ENCODE measurements at places on chromosomes 1 and 21.

- DNase-seq, result no peak
Measured at GRCh38 chr1:28159680-28160079, 16.8 kb downstream of the PTAFR start.

- no peak for DNase-seq
Measured at GRCh38 chr1:214967865-214968575, 114.5 kb upstream of the KCNK2 start.

DNA sequence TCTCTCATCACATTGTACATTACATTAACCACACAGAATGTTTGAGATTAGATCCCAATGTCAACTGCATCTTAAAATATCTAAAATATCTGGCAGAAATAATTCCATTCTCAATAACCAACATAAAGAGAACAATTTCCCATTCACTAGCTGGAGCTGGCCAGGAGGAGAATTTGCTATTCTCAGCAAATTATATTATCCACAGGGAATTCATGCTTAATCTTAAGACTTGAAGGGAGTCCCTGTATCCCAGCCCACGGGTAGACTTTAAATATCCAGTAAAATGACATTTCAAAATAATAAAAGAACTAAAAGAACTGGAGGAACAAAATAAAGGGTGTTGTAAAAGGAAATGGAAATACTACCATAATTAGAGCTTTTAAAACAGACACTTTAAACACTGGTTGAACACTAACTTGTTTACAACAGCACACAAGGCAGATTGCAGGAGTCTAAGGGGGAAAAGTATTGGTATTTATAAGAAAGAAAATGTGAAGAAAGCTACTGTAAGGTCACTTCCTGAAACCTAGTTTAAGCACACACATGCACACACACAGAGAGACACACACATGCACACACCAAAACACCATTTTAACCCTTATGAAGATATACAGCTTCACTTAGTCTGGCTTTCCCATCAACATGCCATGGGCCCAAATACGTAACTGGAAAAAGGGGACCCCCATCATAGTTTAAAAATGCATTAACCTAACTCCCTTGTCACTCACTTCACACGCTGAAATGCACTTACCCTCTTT, 107.0 kb downstream of the PTPN14 start:
- DNase-seq, result no peak

GRCh38 chr1:229625071-229625914, 629 bp downstream of the TAF5L start:
- DNase-seq, result peak; percentile 48

DNA sequence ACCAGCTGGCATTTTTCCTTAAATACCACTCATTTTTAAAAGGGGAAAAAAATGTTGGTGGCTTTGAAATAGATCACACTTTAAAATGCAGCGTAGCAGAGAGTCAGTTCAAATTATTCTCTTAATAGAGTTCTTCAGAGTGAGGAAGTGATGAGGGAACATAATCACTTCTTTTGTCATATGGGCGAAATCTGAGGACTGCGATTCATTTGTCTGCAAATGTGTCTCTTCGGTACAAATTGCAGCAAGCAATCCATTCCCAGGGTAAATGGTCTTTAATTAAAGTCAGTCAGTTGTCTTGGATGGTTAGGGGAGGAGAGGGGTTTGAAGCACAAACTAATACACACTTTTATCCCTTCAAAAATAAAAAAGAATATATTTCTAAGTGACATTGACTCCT, 86.0 kb upstream of the SELENON start:
- DNase-seq, result no peak

DNA sequence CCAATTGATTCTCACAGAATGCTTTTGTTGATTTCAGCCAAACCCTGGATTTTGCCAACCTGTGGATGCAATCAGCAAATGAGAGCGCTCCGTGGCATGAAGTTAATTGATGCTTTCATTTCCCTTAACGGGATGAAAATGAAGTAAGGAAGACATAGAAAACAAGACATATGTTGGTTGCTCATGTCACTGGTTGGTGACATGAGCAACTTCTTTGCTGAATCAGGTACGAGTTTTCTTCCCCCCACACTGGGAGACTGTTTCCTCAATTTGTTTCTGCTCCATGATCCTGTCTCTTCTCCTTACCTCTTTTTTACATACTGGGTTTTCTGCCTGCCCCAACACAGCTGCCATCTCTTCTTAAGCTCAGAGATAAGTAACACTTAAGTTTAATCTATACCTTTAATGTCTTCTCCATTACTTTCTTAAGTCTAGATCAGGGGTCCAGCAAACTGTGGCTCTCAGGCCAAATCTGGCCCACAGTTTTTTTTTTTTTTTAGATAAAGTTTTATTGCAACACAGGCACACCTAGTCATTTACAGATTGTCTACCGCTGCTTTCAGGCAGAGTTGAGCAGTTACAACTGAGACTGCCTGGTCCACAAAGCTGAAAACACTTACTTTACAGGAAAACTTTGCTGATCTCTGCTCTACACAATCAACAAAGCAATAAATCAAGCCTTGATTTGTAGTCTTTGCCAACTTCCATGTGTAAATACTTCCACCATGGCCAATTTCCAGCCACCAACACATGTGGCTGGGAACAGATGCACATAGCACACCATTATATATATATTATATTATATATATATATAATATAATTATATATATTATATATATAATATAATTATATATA, 13.3 kb downstream of the GPR157 start:
- no peak for DNase-seq

Data from stimulated activated naive CD4-positive, alpha-beta T cell treated with Interleukin-2 at 50 U/mL for 16 hours (primary cell).